ENCODE measurements at places on chromosomes 6 and 20. TPM values are rescaled to one million over a fixed set of nuclear protein-coding genes. Genes with fewer than 3 reads are reported as not detected.

DNA sequence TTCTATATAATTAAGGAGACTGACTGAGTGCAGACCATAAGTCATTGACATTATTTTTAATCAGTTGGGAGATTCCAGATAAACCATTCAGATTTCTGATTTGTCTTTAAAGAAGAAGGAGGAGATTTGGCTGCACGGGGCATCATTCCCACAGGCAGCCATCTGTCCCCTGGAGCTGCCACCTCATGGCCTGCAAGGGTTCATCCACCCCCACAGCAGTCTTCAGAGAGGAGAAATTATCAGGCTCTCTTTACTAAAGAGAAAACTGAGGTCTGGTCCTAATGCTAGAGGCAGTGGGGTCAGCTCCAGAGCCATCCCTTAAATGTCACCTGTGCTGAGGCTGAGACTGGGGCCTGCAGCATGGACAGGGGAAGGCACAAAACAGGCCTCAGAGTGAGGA, 501.3 kb upstream of the SULF2 start:
- no peak for DNase-seq

DNA sequence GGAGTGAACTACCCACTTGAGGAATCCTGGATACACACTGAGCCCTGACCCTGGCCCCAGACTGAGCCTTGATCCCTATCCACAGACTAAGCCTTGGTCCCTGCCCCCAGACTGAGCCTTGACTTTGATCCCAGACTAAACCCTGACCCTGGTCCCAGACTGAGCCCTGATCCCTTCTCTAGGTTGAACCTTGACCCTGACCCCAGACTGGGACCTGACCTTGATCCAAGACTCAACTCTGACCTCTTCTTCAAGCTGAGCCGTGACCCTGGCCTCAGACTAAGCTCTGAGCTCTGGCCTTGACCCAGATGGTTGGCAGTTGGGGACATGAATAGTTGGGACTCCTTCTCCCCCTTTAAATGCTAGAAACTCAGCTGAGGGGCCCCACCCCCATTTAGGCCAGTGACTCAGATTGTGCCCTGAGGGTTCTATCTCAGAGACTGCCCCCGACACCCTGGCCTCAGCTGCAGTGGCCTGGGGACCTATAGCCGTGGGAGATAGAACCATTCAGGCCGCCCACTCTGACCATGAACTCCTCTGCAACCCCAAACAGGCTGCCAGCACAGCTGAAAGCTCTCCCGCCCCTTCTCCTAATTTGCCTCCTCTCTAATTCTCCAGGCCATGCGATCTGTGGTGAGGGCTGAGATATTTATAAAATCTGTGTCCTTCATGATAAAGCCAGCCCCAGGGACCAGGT, 84.7 kb downstream of the DLGAP4 start:
- no peak for DNase-seq

- DNase-seq, result no peak
Measured at GRCh38 chr20:33650111-33650752, 11.9 kb upstream of the C20orf144 start.

- no peak for DNase-seq
Measured at GRCh38 chr6:42278131-42278853, 60.6 kb upstream of the MRPS10 start.

The BPIFB1 gene
- not detected for total RNA-seq

Measured in thyroid gland (tissue), 4 donors.